ENCODE measurements at places on chromosomes 6 and 20.

DNA sequence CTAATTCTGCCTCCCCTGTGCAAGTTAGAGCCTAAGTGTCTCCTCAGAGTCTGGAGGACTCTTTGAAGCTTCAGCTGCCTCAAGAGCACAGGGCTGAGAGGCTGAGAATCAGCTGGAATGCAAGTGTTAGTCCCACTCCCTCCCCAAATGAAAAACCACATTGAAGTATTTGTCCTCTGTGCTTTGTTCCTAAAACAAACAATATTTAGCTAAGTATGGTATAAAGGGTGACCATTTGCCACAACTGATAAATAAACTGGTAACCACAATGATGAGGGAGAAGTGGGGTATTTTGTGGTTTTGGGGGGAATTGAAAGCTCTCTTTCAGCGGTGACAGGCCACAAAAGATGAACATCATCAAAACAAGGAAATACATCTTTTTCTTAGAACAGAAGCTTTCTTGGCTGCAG lies 91.7 kb upstream of the HDDC2 start:
- no peak for DNase-seq

DNA sequence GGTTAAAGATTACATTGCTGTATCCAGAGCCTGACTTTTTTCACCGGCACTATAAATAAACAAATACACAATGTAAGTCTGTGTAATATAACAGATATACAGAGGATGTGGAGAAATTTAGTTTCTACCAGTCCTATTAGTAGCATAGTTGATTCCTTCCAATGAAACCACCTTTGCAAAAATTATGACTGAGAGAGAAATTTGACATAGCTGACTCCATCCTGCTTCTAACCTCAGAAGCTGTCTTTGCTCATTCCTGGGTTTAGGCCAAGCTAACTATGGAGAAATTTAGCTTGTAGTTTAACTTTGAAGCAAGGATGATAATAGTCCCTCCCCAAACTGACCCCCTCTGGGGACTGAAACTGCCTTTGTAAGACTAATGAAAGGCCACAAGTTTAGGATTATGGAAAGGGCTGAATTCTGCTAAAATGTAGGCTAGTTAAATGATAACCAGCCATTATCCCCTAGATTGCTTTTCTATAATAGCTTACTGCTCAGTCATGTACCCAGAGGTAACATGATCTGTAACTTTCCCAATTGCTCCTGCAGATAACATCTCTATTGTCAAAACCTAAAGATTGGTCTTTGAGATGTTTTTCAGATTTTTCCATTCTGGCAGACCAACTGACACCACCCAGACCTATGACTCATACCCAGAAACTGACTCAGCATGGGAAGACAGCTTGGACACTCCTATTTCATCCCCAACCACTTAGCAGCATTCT lies 172.8 kb upstream of the ARG1 start:
- no peak for DNase-seq

GRCh38 chr6:5956939-5957338 lies 49.8 kb downstream of the NRN1 start:
- no peak for DNase-seq

GRCh38 chr6:157322792-157323254 lies 496 bp downstream of the TMEM242 start:
- no peak for DNase-seq

DNA sequence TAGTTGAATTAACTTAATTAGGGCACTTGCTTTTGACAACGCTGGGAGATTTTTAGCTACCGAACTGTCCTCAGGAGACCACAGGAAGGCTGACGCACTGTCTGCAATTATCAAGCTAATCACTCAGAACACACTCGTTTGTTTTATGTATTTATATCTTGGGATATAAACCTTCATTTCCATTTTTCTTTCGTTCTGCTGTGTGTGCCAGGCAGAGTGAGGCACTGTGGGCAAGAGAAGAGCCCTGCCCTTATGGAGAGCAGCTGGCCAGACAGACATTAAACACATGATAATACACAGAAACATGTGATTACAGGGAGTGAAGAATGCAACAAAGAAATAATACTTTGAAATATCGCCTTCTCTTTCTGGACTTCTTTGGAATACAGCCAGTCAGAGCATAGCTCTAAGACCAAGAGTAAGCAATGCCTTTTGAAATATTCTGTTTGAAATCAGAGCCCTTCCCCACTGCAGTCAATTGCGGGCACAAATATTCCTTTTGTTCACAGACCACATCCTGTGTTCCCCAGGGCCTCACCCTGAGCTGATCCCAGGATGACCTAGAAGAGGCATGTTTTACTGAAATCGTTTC lies 96.8 kb downstream of the ANKRD60 start:
- no peak for DNase-seq

- no peak for DNase-seq
Measured at GRCh38 chr6:22413681-22414311, 117.0 kb upstream of the PRL start.

DNA sequence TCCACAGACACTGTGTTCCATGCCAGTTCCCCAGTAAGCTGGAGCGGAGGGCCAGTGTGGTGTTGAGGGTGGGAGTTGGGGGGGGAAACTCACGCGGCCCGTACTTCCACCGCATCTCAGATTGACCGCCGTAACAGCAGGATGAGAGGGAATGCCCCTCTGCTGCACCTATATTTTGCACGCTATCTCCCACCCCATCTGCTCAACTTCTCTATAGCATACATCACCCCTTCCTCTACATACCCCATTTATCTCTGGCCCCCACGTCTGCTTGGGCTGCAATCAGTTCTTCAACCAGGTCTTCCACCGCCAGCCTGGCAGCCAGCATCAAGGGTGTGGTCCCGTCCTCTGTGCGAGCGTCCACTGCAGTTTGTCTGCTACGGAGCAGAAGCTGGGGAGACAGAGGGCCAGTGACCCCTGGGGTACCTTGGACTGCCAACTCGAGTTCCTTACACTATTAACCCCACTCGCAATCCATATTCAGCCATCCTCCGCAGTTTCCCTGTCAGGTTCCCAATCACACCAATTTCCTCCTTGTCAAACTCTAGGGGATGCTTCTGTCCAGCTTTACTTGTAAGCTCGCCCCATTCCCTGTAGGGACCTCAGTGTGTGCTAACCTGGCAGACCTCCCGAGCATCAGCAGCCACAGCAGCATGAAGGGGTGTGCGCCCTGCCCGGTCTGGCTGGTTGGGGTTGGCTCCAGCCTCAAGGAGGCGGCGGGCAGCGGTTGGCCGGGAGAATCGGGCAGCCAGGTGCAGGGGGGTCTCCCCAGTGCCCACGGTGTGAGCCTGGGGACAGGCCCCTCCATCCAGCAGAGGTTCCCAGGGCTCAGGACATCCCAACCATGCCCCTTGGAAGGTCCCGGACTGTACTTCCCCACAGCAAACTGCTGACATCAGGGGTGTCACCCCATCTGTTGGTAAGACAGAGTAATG lies 4.5 kb upstream of the GPSM3 start:
- no peak for DNase-seq

DNA sequence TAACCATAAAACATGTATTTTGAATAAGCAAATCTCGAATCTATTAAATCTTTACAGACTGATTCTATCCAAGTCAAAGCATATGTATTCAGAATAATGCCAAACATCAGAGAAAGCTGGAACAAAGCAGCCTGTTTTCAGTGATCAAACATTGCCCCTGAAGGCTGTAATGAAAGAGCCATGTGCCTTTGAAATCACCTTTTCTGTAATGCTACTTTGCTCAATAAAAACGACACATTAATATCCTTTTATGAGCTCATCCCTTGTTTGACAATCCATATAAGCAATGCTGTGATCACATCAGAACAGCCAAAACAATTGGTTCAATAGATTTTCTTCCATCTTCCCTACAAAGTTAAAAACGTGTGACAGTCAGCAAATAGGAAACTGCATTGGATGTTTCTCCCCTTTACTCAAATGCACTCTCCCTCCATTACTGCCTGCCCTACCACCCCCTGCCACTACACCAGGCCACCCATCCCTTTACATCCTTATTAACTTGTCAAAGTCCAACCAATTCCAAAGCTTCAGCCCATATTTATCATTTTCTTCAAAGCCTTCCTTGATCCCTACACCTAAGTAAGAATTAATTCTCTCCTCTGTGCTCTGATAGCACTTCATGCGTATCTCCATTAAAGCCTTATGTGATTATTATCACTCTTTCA lies 42.0 kb downstream of the THEMIS start:
- DNase-seq = no peak

- no peak for DNase-seq
Measured at GRCh38 chr6:121491576-121491975, 56.1 kb downstream of the GJA1 start.

GRCh38 chr20:45515147-45515913 lies at the start of gene SPINT3:
TSS of gene SPINT3 (minus strand) at chr20:45515622. CDS start at chr20:45515608, 14 bp downstream.
- peak; percentile 61 for DNase-seq

DNA sequence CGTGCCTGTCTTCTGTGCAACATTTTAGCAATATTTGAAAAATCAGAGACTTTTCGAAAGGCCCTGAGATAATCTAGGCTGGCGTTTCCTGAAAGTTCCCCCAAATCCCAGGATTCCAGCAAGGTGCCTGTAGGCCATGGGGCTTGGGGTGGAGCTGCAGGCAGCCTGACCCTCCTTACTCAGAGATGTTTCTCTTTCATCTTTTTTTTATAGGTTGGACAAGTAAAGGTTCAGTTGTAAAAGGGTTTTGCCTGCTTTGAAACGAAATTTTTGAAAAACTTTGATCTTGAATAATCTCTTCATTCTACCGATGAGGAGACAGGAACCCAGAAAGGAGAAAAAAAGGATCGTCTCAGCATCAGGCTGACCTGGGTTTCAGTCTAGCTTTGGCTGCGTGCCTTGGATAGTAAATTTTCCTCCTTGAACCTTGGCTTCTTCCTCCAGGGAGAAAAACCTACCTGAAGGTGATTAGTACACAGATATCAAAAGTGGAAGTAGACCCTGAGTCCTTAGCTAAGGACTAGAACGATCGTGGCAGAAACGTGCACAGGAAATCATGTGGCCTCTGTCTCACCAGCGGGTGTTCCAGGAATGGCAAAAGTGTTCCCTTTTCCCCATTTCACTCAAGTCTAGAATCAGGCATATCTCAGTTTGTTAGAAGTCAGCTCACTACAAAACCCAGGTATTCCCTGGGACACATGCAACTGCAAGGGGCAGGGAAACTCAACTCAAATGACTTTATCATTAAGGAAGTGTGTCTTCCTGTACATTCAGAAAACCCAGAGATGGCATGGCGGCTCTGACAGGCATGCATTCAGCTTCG lies 128.2 kb upstream of the PTPN1 start:
- DNase-seq = no peak

- no peak for DNase-seq
Measured at GRCh38 chr20:40809361-40809760, 120.3 kb upstream of the MAFB start.
